ENCODE measurements at places on chromosomes 1 and 21. TPM values are rescaled to one million over a fixed set of nuclear protein-coding genes. Genes with fewer than 3 reads are reported as not detected.

DNA sequence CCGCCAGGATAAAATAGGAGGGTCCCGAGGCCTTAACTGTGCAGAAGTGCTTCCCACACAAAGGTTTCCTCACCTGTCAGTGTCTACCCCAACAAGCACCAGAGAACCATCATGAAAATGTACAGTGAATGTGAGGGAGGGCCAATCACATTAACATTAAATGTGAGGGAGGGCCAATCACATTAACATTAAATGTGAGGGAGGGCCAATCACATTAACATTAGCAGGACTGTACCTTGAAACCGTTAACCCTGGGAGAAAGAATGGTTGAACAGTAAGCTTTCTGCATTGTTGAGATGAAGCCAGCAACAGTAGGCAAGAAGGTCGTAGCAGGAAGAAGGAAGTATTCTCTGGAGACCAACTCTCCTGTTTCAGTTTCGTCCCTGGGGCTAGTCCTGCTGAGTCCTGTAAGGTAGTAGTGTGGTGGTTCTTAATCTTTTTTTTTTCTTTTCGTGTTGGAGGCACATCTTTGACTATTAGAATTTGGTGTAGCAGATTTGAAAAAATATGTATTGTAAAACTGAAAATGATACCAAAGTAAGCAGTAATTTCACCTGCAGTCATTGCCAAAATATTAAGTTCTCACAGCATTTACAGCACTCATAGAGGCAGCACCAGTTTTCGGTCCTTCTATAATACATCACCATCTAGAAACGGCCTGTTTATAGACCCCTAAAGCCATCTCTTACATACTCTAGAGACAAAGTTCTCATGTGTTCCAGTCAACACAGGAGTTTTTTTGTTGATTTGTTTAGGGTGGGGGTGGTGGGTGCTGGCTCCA is 98.6 kb upstream of the PPP2R5A start:
- peaks cover 12% of the 10 kb centered on the region for H3K4me1 ChIP-seq
- no peak overlapping the region for H3K4me3 ChIP-seq
- no peaks in the 10 kb centered on the region for H3K27me3 ChIP-seq
- H3K27ac ChIP-seq = no peak overlapping the region
- H3K36me3 ChIP-seq = no peaks in the 10 kb centered on the region

Gene HSPB7
- total RNA-seq = 8,574 TPM

DNA sequence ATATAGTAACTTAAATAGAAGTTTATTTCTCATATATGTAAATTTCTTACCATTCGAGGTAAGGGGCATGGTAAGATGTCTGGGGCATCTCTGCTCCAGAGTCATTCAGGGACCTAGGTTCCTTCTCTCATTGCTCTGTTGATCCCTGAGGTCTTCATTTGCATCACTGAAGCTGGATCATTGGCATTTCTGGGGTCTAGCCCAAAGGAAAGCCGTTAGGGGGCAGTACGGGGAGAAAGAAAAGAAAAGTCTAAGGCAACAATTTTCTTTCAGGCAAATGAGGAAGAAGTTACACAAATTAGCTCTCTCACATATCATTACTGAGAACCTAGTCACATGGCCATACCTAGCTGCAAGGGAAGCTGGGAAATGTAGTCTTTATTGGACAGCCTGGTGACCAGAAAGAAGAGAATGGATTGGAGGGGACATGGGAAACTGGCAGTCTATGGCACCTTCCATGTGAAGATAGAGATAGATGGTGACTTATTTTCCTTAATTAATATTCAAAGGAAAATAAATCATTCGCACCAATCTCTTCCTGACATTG is 10.2 kb upstream of the SUSD4 start:
- no peaks in the 10 kb centered on the region for H3K27me3 ChIP-seq
- no peak overlapping the region for H3K27ac ChIP-seq
- no peaks in the 10 kb centered on the region for H3K4me1 ChIP-seq

DNA sequence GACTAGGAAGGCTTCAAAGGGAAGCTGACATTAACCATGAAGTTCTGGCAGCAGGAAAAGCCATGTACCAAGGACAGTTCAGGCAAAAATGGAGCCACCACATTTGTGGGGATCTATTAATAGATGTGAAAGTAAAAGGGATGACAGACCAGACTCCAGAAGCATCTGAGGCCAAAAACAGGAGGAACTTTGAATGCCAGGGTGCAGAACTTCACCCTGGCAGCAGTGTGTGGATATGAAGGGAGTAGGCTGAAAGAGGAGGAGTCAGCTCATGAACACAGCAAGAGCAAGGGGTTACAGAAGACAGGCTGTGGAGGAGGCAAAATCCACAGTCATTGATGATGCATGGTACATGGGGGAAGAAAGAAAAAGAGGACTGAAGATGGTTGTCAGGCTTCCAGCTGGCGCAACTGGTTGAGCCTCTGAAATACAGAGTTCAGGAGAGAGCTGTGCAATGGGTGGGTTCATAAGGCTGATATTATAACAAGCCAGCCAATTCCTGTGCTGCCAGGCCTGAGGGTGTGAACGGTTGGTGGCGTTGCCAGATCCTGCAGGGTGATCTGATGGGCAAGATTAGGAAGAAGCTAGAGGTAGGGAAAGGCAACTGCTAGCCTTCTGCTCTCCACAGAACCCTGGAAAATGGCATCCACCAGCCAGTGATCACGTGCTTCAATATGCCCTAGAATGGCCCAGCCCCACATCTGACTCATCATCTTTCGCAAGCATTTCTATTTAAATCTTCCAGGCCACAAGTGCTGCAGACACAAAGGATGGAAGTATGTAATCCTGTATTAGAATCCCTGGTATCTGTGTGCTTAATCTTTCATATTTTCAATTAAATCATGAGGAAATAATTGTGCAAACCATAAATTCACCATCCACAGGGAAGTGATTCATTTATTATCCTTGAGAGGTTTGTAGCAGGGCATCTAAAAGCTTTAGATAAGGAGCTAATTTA is 81.9 kb downstream of the SLC25A24 start:
- DNase-seq = no peak
- H3K27ac ChIP-seq = no peak overlapping the region
- no peak overlapping the region for H3K4me3 ChIP-seq
- H3K4me1 ChIP-seq = peaks cover 8% of the 10 kb centered on the region

- H3K4me3 ChIP-seq = no peak overlapping the region
- no peak overlapping the region for H3K27ac ChIP-seq
- no peaks in the 10 kb centered on the region for H3K27me3 ChIP-seq
These were observed 28.5 kb downstream of the HUNK start for GRCh38 chr21:31901315-31901714.

Gene ANKRD35
- total RNA-seq = 1.2 TPM

Gene ZFP69
- total RNA-seq = 1.7 TPM

DNA sequence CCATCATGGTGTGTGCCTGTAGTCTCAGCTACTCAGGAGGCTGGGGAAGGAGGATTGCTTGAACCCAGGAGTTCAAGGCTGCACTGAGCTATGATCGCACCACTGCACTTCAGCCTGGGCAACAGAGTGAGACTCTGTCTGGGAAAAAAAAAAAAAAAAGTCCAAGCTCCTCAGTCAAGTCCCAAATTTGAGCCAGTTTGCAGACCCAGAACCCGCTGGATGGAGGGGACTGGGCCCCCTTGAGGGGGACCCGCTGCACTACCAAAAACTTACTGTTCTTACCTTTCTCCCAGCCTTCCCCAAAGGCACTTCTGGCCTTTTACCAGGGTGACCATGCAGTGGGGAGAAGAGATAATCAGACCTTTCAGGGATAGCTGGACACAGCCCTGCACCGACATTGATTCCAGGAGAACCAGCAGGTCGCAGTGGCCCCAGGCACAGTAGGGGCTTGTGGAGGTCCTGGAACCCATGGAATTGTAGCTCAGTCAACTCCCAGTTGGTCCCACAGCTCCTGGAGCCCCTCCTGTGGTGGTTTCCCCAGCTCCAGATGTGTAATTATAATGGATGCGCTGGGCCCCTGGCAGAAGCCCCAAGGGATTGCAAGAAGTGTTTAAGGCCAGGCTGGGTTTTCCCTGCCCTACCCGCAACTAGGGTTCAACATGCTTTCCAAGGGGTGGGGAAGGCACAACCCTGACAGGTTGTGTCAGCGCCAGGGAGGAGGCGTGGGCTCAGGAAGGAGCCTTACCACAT is 4.1 kb upstream of the WNT9A start:
- no peaks in the 10 kb centered on the region for H3K27me3 ChIP-seq
- no peaks in the 10 kb centered on the region for H3K36me3 ChIP-seq
- no peak overlapping the region for H3K4me3 ChIP-seq
- no peak for DNase-seq
- H3K27ac ChIP-seq = no peak overlapping the region

Measured in heart left ventricle (tissue), 16 donors.